ENCODE measurements at places on chromosomes 6 and 20. TPM values are rescaled to one million over a fixed set of nuclear protein-coding genes. Genes with fewer than 3 reads are reported as not detected.

DNA sequence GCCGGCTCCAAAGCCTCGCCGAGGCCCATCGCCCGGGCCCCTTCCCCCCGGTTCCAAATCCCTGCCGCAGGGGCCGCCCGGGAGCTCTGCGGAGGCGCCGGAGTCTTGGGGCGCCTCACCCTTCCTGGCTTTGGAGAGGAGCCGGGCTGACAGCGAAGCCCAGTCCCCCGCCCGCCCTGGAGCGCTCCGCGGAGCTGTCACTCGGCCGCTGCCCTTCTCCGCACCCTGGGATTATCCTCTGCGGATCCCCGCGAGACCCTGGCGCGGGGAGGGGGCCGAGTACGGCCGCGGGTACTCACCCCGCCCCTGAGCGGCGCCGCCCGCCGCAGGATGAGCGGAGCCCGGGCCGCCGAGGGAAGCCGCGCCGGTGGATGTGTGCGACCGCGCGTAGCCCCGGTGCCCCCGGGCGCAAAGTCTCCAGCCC, 343 bp downstream of the SNAP91 start:
- DNase-seq: no peak

GRCh38 chr6:73560182-73560732, 39.4 kb upstream of the EEF1A1 start:
- no peak for DNase-seq

GRCh38 chr6:16265351-16266341, 27.3 kb downstream of the GMPR start:
- DNase-seq: no peak

- no peak for DNase-seq
Measured at GRCh38 chr6:37612475-37612874, 85.2 kb downstream of the MDGA1 start.

DNA sequence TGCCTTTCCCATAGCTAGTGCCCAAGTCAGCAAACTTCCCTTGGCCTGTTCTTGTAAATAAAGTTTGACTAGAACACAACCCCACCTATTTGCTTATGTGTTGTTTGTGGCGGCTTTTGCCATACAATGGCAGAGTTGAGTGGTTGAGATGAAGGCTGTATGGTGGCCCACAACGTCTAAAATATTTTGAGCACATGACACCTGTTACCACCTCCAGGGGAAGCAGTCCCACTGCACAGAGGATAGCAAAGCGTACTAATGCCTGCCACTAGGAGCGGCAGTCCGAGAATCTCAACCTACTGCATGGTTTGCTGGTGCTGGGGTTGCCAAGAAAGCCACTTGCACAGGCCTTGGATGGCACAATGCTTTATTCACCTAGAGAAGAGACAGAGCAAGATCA, 58.6 kb downstream of the TGM2 start:
- no peak for DNase-seq

DNA sequence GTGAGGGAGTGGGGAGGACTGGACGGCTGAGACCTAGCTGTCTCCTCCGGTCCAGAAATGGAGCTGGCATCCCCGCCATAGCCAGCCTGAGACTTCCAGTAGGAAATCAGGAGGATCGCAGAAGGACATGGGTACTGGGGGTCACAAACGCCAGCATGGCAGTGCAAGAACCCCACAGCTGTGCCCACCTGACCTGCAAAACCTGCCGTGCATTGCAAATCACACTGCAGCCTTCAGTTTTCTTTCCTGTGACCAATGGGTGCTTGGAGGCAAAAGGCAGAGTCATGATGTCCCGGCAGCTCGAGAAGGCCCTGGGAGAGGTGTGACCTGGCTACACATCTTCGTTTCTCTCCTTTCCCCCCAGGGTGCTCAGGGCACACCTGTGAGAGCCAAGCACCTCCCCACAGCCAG, 23.3 kb upstream of the PHACTR3 start:
- DNase-seq: no peak

DNA sequence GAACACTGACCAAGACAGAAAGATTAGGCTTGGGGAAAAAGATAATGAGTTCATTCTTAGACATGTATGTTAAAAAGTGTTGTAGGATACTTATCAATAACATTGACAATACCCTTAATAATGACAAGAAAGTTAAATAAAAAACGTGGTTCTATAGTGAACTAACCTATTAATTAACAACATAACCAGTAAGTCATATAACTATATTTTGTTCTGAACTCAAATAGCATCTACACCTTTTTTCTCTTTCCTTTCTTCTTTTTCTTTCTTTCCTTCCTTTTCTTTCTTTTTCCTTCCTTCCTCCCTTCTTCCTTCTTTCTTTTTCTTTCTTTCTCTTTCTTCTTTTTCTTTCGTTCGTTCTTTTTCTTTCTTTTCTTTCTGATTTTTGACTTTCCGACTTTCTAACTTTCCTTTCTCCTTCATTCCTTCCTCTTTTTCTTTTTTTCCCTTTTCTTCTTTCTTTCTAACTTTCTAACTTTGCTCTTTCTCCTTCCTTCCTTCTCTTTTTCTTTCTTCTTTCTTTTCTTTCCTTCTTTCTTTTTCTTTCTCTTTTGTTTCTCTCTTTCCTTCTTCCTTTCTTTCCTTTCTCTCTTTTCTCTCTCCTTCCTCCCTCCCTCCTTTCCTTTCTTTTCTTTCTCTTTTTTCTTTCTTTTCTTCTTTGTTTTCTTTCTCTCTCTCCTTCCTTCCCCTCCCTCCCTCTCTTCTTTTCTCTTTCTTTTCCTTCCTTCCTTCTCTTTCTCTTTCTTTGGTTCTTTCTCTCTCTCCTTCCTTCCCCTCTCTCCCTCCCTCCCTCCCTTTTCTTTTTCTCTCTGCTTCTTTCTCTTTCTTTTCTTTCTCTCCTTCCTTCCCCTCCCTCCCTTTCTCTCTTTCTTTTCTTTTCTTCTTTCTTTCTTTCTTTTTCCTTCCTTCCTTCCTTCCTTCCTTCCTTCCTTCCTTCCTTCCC, 24.6 kb downstream of the PRSS35 start:
- no peak for DNase-seq

DNA sequence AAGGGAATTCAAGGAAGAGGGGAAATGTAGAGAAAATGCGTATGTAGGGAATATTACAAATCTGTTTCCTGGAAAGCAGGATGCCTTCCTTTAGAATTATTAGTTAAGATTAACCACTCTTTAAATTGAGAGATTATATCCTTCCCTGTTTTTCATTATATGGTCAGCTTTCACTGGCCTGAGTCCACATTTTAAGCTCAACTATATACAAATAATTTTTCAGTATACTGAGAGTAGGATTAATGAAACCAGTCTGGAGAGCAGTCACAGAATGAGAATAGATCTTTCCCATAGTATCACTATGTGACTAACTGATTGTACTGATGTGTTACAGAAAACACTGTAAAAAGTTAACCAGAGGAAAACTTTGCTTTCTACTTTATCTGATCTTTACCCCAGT, 306.3 kb downstream of the LAMA2 start:
- DNase-seq: no peak

DNA sequence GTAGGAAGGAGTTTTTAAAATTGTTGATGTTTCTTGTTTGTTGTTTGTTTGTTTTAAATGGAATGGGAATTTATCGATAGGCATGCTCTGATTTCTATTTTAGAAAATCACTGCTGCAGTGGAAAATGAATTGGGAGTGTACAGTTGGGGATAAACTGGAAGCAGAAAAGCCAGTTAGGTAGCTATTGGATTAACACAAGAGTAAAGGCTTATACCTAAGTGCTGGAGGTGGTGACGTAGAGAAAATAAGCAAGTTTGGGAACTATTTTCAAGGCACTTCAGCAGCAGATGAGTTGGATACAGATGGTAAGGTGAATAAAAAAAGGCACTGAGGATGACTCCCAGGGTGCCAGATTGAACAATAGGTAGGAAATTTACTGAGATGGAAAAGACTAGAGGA, 164.9 kb downstream of the PLCB4 start:
- DNase-seq: no peak

DNA sequence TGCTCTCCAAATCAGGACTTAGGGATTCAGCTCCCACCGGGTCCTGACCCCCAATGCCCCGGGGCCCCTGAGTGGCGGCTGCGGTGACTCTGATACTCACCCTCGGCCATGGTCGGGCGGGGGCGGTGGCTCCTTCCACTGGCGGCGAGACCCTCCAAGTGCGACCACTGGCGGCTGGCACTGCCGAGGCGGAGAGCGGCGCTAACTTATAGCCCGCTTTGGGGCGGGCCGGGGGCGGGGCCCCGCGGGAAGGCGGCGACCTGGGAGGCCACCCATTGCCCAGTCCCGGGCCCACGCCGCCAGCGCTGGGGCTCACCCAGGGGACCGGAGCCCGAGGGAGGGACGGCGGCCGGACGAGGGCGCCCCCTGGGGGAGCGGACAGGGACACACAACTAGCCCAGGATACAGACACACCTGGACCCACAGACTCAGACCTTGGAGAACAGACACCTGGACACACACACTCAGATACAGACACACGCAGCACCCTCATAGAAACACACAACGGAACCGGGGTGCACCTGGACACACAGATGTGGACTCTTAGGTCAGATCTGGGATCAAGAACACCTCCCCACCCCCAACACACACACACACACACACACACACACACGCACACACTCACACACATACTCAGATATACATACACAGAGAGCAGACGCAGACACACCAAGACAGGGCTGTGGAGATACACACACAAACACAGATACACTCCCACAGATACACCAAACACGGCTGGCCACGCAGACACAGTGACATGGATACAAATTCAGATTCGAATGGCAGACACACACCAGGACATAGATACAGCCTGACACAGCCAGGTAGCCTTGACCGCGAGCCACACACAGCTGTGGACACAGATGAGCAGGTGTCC, at the start of gene TGM2:
TGM2 (minus strand) TSS at position 182 of the 877 bp plus-strand sequence; CDS start at position 110, 72 bp downstream.
- DNase-seq: peak; percentile 87

DNA sequence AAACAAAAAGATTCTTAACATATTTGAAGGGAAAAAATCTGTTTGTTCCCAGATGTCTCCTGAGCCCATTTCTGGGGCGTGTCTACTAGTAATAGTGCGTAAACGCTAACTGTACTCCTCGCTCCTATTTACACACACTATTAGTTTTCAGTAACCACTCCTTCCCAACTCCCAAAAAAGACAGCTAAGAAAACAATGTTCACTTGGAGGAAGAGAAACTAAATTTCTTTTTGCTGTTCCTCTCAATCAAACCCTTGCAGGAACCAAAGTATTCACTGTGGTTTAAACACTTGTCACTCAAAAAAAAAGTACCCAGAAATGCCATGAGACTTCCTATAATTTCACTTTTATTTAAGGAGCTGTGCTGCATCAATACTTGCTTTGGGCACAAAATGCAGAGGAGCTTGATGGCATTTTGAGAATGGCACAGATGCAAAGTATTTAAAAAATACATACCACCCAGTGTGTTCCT, 118.2 kb downstream of the BACH2 start:
- DNase-seq: no peak

DNA sequence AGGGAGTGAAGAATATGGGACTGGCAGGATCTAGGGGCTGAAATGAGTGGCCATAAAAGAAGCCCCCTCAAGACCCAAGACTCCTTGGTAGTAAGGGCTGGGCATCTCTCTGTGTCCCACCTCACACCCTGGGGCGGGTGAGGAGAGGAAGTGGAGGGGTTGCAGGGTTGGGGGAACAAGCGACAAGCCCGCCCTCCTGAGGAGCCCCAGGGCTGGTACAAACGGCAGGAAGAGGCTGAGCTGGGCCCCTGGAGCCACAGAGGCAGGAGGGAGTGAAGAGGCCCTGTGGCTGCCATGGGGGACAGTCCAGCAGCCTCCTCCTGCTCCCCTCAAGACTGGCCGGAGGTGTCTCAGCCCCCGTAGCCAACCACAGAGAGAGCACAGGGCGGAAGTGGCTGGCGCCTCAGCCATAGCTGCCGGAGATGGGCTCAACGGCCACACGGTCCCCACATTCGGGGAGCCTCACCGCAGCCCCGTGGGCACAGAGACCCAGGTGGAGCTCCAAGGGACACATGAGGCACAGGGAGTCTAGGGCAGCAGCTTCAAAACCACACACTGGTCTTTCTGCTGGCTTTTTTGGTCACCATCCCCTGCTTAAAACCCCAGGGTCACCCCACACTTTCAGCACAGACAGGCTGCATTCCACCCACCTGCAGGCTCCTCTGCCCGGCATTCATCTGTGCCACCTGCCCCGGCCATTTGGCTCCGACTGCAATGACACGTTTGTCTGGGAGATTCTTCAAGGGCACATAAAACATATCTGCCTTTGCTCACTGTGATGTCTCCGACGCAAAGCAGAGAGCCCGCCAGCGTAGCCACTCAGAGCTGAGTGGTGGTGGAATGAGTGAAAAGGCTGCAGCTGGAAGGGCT, 524 bp downstream of the C20orf203 start:
- DNase-seq: no peak

- no peak for DNase-seq
Measured at GRCh38 chr6:30260036-30260504, 46.9 kb upstream of the TRIM26 start.

MUCL3 gene
- polyA plus RNA-seq: not detected

MOXD1 gene
- 0.69 TPM for polyA plus RNA-seq

C6orf58 gene
- not detected for polyA plus RNA-seq

RNF182 gene
- not detected for polyA plus RNA-seq

ARMH2 gene
- polyA plus RNA-seq: not detected

GJA1 gene
- 121 TPM for polyA plus RNA-seq

VPS16 gene
- polyA plus RNA-seq: 19.8 TPM

PDE7B gene
- polyA plus RNA-seq: 4.4 TPM

Data from heart left ventricle (tissue), 16 donors.